ENCODE measurements at places on chromosomes 3 and 15.
A peak's percentile ranks its signal among the peaks of the same experiment; 100 is the strongest.

DNA sequence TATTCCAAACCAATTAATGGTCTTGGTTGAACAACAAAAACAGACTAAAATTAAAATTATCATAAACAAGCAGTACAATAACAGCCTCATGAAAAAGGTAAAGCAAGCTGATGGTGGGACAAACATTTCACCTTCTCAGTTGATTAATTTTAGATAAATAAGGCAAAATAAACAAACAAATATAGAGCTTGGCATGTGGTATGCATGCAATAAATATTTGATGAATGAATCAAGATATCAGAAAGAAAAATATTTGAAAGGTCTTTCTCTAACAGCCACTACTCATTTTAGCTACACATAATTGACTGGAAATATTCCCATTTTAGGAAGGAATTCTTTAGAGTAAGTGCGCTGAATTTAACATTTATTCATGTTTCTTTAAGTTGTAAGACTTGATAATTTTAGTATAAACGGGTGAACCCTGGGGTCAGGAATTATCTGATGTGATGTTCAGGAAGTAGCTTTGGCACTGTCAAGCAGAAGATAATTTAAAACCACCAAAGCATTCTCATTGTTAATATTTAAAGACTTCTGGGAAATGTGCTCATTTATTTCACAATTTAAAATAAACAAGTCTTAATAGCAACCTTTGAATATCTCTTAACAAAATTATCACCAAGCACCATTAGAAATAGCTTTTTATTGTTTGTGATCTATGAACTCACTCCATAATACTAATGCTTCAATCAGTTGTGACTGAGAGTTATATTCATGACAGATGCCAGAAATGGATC lies 372.3 kb upstream of the TGFBR2 start:
- no peak for DNase-seq

DNA sequence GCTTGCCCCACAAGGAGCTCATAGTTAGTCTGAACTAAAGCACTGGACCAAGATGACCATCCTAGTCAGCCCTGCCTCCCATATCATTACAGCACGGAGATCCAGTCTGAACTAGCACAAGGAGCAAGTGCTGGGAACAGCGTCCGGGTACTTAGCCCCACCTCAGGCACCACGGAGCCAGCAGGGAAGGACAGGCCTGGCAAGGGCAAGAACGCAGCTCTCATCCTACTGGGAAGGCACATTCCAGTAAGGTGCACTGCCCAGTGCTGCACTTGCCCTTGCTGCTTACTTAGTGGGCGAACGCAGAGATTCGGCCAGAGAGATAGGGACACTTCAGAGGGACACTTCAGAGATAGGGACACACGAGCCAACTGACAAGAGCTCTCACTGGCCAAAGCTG lies 27.6 kb downstream of the SEC61A1 start:
- DNase-seq = no peak

DNA sequence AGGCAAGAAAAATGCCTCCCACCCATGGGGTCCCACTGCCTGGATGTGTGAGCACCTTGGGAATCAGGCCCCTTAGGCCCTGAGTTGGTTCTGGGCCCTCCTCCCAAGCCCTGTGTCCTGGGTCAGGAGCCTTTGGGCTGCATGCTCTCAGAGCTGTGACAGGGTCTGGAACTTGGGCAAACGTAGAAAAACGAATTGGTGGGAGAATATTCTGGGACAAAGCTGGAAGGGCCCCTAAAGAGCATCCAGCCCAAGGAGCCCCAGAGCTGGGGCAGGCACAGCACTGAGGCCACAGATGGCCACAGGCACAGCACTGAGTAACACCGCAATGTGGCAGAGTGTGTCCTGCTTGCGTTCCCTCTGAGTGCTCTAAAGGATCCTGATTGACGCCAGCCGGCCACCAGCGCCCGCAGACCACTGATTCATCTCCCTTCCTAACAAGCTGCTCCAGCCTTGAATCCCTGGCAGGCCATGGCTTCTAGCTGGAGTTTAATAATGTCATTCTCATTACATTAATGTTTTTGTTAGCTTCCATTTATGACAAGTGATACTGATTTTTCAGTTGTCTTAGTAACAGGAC lies 18.6 kb upstream of the SEC13 start:
- no peak for DNase-seq

- no peak for DNase-seq
Observed at GRCh38 chr15:67165254-67166253, 88.9 kb downstream of the AAGAB start.

DNA sequence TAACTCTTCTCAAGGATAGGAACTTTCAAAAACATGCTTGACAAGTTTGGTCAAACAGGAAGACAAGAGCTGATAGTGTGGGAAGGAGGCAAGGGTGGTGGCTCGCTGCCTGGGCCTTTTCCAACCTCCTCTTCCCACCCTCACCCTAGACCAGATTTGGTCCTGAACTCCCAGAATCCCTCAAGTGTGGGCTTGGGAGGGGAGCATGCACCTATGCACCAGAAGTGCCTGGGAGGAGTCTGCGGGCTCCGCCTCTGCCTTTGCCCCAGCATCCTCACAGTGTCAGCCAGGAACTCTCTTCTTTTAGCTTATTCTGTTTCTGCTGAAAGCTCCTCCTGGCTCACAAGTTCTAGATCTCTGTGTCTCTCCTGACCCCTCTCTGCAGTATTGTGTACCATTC lies 126.2 kb upstream of the MRPS22 start:
- no peak for DNase-seq

DNA sequence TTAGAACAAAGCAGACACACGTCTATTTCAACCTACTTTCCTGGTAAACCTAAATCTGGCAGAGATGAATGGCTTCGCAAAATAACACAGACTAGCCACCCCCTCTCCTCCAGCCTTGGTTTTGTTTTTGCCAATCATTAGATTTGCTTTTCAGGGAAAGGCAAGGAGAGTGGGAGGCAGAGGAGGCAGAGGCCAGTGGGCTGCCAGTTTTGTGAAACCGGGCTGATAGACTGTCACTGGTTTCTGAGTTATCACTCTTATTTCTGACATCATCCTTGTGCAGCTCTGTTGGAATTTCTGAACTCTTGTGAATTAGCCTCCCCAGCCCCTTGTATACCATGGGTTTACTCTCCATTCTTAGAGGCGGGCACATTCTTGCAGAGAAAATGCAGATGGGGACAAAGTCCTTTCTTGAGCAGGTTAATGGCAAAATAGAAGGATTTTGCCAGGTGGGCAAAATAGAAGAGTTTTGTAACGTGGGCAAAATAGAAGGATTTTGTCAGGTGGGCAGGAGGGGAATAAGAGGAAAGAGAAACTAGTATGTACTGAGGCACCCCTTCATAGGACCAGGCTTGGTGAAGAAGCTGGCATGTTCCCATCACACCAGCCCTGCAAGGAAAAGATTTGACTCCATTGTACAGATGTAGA lies 3.2 kb upstream of the FEM1B start:
- no peak for DNase-seq

GRCh38 chr15:77807611-77808010 lies 174.9 kb upstream of the LINGO1 start:
- no peak for DNase-seq

GRCh38 chr3:77040216-77040615 lies 317 bp downstream of the ROBO2 start:
- DNase-seq = no peak

DNA sequence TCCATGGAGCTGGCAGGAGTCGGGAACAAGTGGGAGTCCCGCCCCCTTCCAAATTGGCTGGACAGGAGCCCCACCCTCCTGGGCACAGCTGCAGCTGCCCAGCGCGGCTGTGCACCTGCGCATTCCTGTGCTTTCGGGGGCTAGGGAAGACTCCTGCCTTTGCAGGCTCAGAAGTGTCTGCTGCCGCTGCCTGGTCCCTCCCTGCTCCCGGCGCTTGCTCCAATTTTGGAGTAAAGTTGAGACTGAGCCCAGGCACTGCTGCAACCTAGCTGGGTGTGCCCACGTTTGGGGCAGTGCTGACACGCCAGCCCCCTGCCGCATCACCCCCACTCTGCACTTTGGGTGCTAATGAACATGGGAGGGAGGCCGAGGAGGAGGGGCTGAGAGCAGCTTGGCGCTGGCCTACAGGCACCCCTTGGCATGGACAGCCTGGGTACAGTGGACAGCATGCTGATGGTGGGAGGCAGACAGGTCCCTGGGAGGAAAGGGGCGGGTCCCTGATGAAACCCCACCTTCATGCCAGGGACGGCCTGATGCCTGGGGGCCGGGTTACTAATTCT lies 399.2 kb upstream of the CNTN4 start:
- DNase-seq = no peak

- DNase-seq = no peak
Observed at GRCh38 chr15:58314593-58315216, 117.1 kb upstream of the LIPC start.

GRCh38 chr3:62874711-62875557 lies at the start of gene CADPS:
Gene CADPS (minus strand): TSS chr3:62875416. CDS start chr3:62875029, 387 bp downstream.
- DNase-seq = peak; percentile 42

DNA sequence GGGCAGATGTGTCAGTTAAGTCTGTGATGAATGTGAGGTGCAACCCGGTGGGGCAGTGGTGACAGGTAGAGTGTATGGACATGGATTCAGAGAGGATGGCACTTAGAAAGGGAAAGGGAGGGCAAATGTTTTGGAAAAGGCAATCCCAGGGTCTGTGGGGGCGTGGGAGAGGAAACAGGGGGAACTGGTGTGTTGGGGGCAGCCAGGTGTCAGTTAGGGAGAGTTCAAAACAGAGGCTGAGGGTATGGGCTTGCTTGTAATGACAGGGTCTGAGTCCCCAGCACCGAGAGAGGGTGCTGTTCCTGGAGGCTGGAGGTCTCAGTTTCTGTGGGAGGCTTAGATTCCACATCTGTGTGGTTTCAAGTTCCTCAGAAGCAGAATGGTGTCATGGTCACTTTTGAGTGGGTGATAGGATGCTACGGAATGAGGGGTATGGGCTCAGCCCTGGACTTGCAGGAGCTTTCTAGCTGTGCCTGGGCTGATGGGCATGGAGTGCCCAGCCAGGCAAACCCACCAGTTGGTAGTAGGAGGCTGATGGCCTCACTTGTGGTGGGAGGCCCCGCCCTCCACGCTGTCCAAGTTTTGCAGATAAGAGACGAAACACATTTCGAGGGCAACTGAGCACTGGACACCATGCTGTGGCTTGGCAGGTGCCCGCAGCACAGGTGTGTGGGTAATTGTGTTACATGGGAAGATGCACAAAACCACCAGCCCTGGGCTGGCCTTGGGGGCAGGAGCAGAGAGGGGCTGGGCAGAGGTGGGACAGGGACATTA lies 209.4 kb downstream of the RPLP1 start:
- no peak for DNase-seq

DNA sequence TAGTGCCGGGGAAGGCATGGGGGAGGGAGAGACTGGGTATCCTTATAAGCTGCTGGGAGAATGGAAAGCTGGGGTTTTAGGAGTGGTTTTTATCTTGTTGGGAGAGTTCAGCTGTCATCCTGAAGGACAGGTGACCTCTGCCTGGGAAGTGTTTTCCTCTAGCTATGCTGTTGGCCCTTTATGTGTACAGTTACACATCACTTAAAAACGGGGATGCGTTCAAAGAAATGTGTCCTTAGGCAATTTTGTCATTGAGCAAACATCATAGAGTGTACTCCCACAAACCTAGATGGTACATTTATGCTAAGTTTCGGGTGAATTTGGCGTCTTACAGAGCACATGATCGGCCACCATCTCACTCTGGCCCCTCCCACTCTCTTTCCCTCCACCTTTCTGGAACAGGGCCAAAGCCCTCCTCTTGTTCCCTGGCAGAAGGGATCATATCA lies 164.3 kb upstream of the NUDT16 start:
- no peak for DNase-seq

DNA sequence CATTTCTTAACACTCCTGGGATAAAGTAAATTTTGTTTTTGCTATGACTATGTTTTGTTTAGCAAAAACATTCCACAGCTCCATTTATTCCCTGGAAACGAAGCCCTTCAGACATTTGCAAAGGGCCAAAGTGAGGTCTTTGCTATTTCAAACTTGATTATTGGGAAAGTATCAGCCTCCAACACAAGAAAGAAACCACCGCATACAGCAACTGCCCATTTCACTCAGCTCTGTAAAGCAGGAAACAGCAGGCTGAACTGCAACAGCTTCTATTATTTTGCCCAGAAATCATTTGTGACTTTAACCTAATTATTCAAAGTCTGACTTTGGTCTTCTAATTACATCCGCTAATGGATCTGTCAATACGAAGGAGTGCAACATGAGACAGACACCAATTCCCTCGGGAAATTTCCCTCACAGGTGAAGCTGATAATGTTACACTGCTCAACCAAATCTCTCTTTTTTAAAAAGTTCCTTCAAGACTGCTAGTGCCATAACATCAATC lies 72.1 kb downstream of the RFTN1 start:
- peak; percentile 74 for DNase-seq
